GF-D8 (cell line): ENCODE measurements at places on chromosomes 5 and 9.

DNA sequence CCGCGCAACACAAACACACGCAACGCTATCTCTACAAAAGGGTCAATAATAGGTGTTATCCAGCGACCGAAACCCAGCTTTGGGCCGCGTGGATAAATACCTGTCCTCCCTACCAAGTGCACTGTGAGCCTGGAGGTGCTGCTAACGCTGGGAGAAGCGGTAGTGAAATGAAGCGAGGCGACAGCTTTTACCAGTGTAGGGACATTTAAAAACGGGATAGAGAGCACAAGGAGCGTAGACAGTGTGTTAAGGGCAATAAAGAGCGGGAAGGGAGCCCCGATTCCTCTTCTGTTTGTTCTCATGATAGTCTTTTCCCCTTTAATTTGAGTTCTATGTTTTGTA, 421 bp upstream of the DEPDC1B start:
- DNase-seq = no peak

- DNase-seq = no peak
Measured at GRCh38 chr5:109329333-109330237, 80.2 kb downstream of the PJA2 start.

DNA sequence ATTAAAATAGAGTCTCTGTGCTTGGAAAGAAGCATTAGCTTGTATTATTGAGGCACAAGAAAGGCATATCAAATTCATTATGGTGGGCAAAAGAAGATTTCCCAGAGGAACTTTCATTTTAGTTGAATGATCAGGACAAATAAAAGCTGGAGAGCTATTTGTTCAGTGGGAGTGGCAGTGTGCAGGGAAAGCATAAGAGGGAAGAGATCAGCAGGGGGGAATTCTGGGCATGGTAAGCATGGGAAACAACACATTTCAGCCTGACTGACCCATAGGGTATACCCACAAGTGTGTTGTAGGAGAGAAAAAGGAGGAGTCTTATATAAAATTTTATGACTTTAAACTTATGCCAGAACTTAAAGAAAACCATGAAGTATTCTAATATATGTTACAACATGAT, 167.7 kb upstream of the RASA1 start:
- no peak for DNase-seq

- no peak for DNase-seq
Measured at GRCh38 chr9:132194508-132194907, 32.6 kb downstream of the NTNG2 start.

DNA sequence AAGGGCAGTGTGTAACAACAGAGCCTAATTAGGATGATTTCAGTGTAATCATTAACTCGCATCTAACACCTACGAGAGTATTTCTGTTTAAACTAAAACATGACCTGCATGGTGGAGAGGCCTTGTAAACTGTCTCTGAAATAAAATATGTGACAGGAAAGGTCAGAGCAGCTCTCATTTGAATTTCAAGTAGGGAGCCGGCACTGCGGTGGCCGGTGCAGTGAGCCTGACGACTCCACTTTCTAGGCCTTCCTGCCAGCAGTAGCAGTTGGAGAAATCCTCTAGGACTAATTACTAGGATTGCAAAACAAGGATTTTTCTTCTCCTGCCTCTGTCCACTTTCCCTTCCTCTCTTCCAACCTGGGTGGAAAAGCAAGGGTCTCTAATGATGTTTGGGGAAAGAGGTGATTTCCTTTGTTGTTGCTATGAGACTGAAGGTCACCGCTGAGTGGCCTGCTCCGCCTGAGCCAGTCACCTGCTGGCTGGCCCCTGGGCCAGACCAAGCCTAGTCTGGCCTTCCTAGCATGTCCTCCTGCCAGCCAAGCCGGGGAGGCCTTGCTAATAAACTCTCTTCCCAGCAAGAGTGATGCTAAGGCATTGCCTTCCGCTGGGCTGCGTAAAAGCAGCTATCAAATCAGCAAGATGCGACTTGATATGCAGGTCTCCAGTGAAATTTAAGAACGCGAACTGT, 245.7 kb downstream of the PSAT1 start:
- DNase-seq = no peak

DNA sequence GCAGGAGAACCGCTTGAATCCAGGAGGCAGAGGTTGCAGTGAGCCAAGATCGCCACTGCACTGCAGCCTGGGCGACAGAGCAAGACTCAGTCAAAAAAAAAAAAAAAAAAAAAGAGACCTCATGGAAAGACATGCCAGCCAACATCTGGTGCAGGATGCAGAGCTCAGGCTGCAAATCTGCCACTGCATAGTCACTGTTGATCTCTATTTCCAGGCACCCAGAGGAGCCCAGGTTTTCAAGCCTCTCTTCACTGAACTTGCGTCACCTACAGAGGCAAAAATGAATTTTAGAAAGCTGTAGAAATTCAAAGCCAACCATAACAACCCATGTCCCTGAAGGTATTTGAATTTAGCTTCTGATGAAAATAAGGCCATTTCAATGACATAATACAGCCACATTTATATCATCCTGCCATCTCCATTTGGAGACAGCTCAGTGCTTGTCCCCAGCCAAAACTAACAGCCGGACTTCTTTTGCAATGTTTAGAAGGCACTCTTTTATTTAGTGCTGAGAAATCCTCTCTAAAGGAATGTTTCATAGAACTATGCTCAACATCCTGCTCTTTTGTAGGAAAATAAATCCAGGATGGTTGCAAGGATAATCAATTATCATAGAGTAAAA, 113.3 kb downstream of the SNX18 start:
- DNase-seq = no peak

DNA sequence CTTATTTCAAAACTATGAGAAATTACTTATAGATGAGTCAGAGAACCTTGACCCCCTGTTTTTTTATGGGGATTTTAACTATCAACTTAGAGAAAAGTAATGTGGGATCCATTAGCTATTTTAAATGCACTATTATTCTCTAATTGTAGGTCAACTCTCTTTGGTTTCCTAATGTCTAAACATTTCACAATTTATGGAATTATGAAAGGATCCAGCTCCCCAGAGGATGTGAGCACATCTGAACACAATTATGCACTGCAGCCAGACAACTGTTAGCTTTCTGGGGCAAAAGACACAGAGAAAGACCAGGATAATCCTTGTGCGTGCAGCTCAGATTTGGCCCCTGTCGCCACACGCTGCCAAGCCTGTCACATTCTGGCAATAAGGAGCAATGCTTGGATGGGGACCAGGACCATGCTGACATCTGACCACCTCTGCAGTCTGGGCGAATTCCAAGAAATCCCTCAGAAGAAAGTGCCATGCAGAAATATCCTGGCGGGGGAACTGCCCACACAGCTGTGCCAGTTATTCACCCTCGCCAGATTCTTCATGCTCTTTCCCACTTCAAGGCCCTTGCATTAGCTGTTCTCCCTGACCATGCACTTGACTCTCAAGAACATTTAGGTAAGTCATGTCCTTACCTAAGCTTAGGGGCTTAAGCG, 22.2 kb upstream of the CMBL start:
- no peak for DNase-seq

GRCh38 chr5:57414191-57414590, 68.4 kb downstream of the ACTBL2 start:
- DNase-seq = no peak

GRCh38 chr5:136458481-136458880, 93.1 kb upstream of the TRPC7 start:
- DNase-seq = no peak

DNA sequence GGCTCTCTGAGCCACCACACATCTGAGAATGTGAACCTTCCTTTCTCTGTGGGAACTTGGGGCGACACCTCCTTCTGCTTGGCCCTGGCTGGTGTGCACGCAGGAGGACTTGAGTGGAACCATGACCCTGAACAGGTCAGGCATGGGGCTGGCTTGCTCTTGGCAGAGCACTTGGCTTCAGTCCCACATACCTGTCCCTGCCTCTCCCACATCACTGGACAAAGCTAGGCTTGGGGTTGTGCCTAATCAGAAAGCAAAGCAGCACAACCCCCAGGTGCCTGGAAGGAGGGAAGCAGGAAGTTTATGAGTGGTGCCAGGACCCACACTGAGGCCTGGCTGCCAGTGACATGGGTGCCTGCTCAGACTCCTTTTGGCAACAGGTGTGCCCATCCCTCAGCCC, 13.2 kb downstream of the GADD45G start:
- DNase-seq = no peak

DNA sequence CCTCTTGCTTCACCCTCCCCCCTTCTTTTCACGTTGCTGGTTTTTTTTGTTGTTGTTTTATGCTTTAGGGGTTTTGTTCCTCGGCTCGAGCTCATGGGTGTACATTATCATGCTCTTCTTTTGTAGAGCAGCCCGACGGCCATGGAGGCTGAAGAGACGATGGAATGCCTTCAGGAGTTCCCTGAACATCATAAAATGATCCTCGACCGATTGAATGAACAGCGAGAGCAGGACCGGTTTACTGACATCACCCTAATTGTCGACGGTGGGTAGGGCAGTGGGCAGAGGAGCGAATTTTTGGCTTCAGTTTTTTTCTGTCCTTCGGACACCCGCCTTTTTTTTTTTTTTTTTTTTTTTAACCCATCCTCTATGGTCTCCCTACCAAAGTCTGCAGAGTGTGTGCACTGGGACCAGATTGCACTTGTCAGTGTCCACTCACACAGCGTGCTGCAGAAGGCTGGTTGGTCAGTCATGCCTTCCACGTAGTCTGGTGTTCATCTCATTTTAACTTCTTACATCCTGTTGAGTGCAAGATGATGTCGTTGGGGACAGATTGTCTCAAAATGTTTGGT, 1.3 kb downstream of the ZNF131 start:
- DNase-seq = no peak

DNA sequence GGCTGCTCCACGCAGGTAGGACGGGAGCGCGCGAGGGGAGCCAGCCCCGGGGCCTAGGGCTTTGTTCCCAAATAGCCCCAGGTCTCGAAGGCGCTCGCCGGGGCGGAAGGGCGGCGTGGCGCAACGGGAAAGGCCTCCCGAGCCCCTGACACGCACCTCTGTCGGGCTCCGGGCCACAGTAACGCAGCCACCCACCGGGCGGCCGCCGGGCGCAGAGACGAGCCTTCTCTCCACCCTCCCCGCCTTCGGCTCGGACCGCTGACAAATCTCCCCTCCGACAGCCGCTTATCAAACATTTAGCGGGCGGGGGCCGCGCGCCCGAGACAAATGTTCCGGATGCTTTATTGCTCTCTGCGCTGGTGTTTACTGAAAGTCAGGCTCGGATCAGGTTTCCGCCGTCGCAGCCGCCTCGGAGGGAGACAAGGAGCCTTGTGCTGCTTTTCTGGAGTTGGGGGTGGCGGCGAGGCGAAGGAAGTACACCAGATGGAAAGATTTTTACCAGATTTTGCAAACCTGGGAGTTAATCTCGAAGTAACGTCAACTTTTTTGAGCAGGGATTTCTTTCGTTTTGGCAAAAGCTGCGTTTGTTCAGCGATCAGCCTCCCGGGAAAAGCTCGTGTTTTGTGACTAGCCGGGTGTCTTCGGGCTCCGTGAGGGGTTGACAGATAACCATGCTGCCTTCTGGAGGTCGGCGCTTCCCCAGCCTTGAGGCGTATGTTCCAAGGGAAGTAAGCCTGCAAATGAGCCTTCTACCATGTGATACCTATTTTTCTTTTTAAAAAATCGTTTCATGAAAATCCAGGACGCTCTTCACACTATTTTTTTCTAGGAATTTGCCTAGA, 950 bp downstream of the RGMB start:
- DNase-seq = no peak

DNA sequence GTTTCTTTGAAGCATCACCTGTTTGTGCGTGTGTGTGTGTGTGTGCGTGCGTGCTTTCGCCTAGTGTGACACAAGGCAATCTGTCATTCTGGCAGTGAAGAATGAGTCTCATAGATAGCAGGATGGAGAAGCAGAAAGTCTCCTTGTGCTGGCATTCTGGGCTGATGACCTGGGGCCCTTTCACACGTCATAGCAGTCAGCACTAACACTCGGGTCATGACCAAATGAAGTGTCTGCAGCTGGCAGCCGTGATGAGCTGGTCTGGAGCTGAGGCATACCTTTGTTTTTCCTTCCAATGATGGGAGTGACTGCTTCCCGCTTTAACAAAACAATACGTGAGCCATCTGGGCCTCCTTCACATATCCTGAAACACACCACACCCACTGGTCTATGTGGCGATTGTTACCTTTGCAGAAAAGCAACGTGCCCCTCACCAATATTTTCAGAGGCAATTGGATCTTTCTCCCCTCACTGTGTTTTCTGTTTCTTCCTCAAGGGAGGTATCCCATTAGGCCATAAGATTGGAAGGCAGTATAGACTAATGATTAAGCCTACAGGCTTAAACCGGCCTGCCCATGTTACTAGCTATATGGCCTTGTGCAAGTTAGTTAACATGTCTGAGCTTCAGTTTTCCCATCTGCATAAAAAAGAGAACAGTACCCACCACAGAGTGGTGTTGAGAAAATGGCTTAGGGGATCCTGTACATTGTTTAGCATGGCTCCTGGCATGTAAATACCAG, 88.8 kb downstream of the SREK1 start:
- no peak for DNase-seq

DNA sequence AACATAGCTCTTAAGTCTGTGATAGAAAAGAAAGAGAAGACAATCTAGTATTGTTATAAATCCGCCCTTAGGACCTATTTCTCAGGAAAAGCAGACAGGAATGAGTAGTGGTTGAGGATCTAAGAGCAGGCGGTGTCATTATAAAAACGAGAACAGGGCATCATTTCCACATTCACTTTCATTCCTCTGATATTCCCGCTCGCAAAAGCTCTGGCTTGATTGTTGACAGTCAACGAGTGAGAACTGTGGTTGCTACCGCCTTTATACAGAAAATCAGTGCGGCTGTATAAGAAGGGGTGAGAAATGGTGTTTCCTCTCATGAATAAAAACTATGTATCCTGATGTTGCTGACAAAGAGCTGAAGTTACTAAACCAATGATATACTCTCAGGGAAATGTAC, 1409.6 kb upstream of the WWC1 start:
- no peak for DNase-seq

- DNase-seq = no peak
Measured at GRCh38 chr9:108845947-108846346, 9.8 kb downstream of the ACTL7B start.

GRCh38 chr9:93945400-93946337, 9.5 kb downstream of the BARX1 start:
- DNase-seq = no peak

GRCh38 chr9:27339661-27340284, 42.8 kb upstream of the EQTN start:
- no peak for DNase-seq
